SHP77 treated with DMSO at 0.1 percent for 48 hours (cell line): ENCODE measurements at places on chromosomes 7 and 10.

DNA sequence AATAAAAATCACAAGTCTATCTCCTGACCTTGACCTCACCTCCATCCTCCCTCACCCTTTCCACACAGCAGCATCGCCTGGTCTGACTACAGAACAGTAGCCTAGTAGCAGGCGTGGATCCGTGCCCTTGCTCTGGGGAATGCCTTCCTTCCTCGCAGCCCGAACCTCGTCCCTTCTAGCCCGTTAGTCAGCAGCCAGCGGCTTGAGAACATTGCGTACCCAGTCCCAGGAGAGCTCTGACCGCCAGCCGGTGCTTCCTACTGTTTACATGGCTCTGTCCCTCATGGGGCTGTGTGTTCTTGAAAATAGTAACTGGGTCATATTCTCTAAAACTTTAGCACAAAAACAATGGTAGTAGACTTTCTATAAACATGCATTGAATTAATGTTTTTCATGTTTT lies 682.7 kb upstream of the IGFBP3 start:
- DNase-seq, result no peak

DNA sequence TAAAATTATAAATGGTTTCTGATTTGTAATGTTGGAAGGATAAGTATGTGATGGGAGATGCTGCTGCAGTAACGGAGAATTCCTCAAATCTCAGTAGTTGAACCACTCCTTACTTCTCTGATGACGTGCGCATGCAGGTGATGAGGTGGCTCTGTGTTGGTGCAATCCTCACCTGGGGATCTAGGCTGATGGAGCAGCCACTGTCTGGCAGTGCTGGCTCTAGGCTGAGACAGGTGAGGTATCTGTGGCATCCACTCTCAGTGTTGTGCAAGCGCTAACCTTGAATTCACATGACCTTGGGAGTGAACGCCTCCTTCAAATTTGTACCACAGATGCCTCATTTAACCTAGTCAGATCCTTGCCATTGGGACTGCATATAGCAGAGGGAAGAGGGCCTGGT lies 35.0 kb downstream of the LHFPL3 start:
- no peak for DNase-seq

DNA sequence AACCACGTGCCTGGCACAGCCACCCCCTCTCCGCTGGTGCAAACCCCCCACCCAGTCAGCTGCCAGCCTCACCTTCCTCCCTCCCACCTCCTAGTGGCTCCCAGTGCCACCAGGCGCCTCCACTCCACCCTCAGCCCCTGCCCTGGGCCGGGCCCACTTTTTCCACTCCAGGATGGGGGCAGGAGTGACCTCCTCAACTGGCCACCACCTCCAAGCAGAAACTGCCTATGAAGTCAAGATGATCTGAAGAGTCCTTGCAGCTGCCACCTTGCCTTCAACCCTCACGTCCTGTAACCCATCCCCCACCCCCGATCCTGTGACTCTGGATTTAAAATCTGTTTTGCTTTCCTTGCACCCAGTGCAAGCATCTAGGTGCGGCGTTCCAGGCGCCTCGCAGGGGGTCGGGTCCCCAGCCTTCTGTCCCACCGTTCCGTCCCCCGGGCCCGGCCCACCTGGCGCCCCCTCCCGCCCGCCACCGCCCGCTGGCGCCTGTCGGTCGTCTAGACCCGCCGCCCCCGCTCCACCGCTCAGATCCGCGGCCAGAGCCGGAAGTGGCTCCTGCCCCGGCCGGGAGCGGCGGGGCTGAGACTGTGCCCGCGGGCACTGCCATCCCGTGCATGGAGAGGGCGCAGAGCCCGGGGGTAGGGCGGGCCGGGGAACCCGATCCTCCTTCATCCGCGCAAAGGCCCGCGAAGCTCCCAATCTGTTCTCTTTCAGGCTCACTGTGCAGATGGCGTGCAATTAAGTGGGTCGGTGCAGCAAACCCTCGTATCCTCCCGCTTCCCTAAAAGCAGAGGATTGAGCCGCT lies 51.2 kb upstream of the GTF2I start:
- DNase-seq, result no peak

- no peak for DNase-seq
These were observed 1.1 kb upstream of the CDH23 start for GRCh38 chr10:71395621-71396020.

- no peak for DNase-seq
These were observed 21.6 kb downstream of the GPR26 start for GRCh38 chr10:123687758-123688157.

DNA sequence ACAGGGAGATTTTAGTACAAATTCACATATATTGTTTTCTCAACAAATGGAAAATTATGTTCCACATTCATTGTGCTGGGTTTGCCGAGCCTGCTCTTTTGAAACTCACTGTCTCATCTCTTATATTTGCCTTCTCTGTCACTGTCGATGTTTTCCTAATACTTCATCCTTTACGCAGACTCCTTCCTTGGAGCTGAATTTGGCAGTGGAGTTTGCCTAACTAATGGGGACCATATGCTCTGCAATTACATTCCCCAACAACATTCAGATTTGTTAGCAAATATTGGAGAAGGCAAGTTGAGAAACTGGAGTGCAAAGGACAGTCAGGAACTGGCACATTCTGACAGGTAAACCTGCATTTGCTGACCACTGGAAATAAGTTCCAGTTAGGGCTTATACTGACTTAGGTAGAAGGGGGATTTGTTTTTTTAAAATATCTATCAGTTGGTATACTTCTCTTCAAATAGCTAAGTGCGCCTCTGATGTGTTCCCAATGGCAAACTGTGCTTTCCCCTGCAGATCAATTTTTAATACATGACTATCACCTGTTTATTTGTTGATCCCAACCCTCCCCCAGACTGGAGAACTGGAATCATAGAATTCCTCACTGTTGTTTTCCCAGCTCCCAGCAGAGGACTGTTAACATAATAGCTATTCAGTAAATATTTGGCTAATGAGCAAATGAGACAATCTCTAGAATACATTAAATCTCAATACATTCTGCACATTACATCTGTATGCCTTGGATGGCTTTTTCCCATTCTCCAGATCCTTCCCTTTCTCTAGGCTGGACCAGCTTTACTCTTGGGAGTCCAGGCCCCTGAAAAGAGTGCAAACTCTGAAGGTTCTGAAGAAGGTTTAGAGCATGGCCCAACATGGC lies 769.3 kb downstream of the KCNMA1 start:
- no peak for DNase-seq

GRCh38 chr7:112302566-112302965 lies 96.1 kb downstream of the ZNF277 start:
- DNase-seq, result no peak

DNA sequence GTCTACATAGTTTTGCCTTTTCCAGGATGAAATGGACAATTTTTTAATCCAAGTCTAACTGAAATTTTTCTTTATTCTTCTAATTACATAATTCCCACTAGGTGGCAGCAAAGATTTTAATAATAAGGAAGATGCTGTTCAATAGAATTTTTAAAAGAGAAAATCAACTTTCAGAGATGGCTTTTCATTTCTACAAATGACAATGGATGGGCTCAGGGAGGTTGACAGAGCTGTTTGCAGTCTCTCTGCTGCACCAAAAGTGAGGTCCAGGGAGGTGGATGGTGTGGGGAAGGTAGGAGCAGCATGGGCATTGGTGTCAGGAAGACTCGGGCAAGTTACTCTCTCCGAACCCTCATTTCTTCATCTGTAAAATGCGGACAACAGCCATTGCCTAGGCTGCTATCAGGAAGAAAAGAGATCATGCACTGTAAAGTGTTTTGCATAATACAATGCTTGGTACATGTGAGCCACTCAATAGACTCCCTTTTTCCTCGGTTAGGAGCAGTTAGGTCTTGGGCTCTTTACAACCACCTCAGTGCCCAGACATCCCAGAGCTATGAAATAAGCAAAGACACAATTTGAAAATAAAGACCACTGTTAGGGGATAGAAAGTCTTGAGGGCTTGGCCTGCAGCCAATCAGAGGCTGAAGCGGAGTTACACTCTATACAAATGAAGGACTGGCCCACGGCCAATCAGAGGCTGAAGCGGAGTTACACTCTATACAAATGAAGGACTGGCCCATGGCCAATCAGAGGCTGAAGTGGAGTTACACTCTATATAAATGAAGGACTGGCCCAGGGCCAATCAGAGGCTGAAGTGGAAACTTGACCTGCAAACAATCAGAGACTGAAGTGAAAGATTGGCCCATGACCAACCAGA lies 107.1 kb downstream of the ABLIM1 start:
- peak; percentile 10 for DNase-seq

DNA sequence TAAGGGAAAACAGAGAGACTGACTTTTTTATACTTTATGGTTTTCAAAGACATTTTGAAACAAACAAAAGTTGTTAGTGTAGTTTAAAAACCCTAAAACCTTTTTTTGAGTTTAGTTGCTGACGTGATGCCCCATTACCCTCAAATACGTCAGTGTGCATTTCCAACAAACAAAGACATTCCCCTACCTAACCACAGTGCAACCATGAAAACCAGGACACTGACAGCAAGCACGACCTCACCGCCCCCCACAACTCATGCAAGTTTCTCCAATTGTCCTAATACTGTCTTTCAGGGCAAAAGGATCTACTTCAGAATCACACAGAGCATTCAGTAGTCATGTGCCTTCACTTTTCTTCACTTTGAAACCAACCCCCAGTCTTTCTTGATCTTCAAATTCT lies 75.0 kb downstream of the WNT2 start:
- DNase-seq, result no peak

- DNase-seq, result no peak
These were observed 108.7 kb downstream of the TYW1 start for GRCh38 chr7:67105377-67105776.

DNA sequence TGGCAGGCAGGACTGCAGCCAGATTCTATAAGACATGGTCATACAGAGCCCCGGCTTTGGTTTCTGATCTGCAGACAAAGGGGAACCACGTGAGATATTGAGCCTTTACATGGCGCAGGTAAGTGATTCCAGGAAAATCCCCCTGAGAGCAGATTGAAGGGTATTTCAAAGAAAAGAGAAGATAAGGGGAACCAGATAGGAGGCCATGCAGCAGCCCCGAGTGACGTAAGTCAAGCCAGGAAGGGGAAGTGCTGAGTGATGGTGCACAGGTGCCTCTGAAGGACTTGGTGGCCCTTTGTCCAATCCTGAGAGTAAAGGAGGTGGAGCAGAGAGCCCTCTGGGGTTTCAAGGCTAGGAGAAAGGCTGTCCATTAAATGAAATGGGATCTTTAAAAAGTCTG lies 329.0 kb downstream of the ACTR3B start:
- no peak for DNase-seq

DNA sequence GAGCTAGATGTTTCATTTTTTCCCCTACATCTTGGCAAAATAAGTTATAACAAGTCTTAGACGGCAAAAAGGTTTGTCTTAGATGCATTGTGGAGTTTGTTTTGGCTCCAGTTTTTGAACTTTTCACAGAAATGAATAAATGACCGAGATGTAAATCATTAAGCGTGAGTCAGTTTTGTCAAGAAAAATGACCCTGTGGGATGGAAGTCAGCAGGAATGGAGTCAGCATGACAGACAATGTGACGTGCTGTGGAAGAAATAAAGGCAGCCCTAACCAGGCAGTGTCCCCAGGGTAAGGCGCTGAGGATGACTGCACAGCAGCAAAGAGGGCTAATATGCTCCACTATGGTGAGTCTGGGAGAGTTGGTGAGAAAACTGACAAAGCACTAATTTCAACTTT lies 163.2 kb downstream of the NOC3L start:
- no peak for DNase-seq

DNA sequence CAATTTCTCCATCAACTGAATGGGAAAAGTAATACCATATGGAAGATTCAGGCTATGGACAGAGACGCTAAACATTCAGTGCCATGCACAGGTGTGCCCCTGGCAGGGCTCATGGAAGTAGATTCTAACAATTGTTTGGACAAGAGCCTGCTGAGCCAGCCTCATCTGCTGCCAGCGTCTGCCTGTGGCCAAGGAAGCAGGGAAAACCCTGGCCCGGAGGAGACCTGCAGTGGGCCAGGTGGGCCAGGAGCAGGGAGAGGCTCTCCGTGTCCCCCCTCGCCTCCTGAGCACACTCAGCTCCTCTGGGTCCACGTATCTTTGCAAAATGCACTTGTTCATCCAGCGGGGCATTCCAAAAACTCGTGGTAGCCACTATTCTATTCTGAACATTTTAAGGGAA lies 130.1 kb downstream of the TCERG1L start:
- no peak for DNase-seq

GRCh38 chr10:100736809-100737354 lies 8.5 kb upstream of the PAX2 start:
- no peak for DNase-seq

- DNase-seq, result no peak
These were observed 400.6 kb upstream of the IGFBP3 start for GRCh38 chr7:46321556-46322205.

DNA sequence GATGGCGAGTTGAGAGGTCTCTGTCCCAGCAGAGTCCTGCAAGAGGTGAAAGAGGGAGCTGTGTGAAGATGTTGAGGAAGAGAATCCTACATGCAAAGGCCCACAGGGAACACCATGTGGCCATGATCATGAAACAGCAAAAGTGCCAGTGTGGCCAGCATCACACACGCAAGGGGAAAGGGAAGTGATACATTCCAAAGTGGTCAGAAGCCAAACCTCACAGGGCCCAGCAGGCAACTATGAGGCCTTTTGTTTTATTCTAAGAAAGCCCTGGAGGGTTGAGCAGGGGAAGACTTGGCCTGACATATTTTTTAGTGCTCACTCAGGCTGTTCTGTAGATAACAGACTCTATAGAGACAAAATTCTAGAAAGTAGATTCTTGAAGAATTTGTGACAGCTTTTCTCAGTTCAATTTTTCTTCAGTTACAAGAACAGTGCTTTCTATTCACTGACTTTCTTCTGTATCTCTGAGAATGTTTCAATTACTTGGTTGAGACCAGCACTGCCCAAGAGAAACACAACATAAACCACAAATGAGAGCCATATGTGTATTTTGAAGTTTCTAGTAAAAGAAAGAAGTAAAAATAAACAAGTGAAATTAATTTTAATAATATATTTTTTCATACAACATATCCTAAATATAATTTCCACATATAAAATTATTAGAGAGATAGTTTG lies 82.3 kb downstream of the HTR7 start:
- DNase-seq, result no peak

GRCh38 chr10:44856696-44857095 lies 54.4 kb upstream of the TMEM72 start:
- DNase-seq, result no peak

- peak; percentile 12 for DNase-seq
These were observed 12.6 kb downstream of the MICALL2 start for GRCh38 chr7:1446620-1447032.
